GM13977 (cell line): ENCODE measurements at places on chromosomes 5 and 9.

- DNase-seq = no peak
Measured at GRCh38 chr5:136780518-136780917, 415.2 kb upstream of the TRPC7 start.

DNA sequence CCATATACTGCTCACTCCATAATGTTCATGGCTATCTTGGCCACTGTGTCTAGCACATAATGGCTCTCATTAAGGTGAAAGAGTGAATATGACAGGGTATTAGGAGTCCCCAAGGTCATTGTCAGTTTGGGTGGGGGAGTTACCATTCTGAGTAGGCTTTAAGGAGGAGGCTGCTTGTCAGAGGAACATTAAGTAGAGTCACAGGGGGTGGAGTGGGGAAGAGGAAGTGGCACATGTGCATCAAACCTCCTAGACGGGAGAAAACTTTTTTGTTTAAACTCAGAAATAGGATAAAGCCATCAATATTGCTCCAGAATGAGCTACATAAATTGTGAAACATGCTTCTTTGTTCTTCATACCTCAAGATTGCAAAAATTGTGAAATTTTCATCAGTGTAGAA lies 45.5 kb downstream of the DAB2IP start:
- no peak for DNase-seq

DNA sequence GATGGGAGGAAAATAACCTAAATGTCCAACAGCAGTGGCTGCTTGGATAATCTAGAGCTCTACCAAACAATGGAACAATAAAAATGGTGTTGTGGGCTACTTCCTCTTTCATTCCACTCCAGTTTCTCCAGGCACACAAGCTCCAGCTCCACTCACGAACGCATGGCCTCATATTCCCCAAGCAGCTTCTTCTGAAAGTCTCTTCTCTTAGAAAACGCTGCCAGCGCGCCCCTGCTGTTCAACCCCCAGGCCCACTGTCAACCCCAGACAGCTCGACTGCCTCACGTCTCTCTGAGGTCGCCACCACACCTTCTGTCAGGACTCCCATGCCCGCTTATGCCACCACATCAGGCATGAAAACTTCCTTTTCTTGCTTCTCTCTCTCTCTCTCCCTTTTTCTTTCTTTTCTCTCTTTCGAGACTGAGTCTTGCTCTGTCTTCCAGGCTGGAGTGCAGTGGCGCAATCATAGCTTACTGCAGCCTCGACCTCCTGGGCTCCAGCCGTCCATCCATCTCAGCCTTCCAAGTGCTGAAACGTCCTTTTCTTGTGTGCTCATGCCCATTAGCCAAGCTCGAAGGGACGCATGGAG lies 16.2 kb downstream of the OR2V2 start:
- DNase-seq = no peak

- no peak for DNase-seq
Measured at GRCh38 chr9:96177005-96177718, 124.8 kb downstream of the HSD17B3 start.

GRCh38 chr9:122213589-122214413 lies 15.0 kb downstream of the LHX6 start:
- peak; percentile 94 for DNase-seq

DNA sequence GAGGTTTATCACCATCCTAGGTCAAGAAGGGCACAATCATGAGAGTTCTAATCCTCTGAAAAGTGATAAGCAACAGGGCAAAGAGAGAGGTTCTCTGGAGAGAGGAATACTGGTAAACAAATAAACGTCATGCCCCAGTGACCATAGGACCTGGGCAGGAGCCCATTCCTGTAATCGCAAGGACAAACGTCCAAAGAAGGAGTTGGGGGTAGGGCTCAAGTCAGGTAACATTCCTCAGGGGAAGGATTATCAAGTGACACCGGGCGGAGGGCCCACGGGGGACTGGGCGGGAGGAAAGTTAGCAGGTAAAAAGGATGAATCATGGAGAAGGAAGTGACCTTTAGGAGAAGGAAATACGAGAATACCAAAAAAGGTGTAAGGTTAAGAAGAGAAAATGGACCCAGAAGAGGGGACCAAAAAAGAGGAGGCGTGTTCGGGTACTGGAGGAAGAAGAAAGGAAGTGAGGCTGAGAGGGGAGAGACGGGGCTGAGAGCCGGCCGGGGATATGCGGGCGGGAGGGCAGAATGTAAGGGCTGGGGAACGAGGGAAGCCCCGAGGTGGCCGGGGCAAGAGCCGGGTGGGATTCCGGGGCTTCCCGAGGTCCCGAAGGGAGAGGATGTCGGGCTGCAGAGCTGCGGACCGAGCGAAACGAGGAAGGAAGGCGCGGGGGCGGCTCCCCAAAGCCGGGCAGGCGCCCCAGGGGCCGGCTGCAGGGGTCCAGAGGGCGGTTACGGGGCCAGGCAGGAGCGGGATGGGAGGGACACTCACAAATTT lies 583 bp downstream of the DIAPH1 start:
- no peak for DNase-seq

DNA sequence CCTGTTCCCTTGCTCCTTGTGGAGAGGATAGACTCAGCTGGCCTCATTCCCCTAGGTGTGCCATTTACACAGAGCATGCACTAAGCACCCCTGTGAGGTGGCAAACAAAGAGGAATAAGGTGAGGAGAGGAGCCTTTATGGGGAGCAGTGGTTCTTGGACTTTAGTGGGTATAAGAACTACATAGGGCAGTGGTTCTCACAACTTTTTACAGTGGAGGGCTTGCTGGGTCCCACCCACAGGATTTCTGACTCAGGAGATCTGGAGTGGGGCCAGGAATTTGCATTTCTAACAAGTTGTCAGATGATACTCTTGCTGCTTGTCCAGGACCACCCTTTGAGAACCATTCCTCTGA lies 42.0 kb downstream of the CSF1R start:
- no peak for DNase-seq

GRCh38 chr9:127979333-127980059 lies 1.3 kb downstream of the EEIG1 start:
- peak; percentile 74 for DNase-seq

GRCh38 chr5:164013077-164013670 lies 507.8 kb downstream of the MAT2B start:
- DNase-seq = peak; percentile 22

GRCh38 chr9:85042981-85043647 lies 373.6 kb downstream of the NTRK2 start:
- DNase-seq = no peak

GRCh38 chr9:98742325-98743280 lies 33.9 kb upstream of the GABBR2 start:
- no peak for DNase-seq

- DNase-seq = no peak
Measured at GRCh38 chr5:124726631-124727362, 19.6 kb downstream of the ZNF608 start.

GRCh38 chr5:175393897-175394296 lies 50.1 kb downstream of the DRD1 start:
- no peak for DNase-seq

GRCh38 chr5:137099651-137100050 lies 399.5 kb downstream of the SPOCK1 start:
- DNase-seq = no peak

- no peak for DNase-seq
Measured at GRCh38 chr9:128335161-128335560, 5.2 kb upstream of the SLC27A4 start.
